ENCODE measurements at places on chromosomes 3 and 15.

GRCh38 chr3:17891139-17891856, 148.9 kb upstream of the TBC1D5 start:
- no peak for DNase-seq

- no peak for DNase-seq
Measured at GRCh38 chr15:100174904-100175275, 166.9 kb downstream of the ADAMTS17 start.

GRCh38 chr15:96087180-96087884, 243.2 kb upstream of the NR2F2 start:
- DNase-seq = no peak

- DNase-seq = peak; percentile 59
Measured at GRCh38 chr3:150370122-150370602, 37.9 kb upstream of the TSC22D2 start.

- no peak for DNase-seq
Measured at GRCh38 chr3:13851997-13852637, 27.8 kb downstream of the WNT7A start.

GRCh38 chr3:11716573-11717290, 73.0 kb upstream of the VGLL4 start:
- no peak for DNase-seq

- DNase-seq = peak; percentile 19
Measured at GRCh38 chr3:52777959-52778805, 783 bp downstream of the ITIH1 start.

DNA sequence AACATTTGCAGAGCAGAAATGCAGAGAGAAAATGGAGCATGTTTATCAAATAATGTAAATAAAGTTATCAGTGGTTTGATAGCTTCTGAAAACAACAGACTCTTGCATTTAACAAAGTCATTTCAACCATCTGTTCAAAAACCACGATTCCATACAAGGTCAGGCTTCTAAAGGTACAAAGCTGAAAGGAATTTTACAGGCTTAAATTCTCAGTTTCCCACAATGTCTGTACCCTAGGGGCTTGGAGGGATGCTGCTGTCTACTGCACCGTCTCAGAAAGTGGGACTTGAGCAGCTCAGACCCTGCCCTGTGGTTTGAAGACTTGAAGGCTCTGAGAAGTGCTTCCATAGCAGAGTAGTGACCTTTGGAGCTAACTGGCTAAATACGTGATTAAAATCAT, 30.4 kb upstream of the TM4SF1 start:
- DNase-seq = no peak

DNA sequence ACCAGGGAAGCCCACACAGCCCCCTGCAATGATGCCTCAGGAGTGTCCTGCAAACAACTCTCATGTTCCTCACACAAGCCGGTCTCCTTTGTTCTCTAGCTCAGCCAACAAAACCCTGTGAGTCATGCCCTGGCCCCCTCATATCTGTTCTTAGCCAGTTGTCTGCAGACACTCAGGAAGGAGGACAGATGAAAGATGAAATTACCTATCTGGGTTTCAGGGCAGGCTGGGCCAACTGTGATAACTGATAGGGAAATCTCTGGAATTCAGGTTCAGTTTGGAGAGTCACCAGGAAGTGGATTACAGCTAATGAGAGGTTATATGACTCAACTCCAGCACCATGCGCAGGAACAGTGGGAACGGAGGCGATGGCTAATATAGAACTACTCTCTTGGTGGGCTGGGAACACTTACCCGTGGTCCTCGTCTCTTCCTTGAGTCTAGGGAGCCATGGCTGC, 352.0 kb upstream of the ADAMTS9 start:
- no peak for DNase-seq
